Right renal pelvis (tissue), 4 donors: ENCODE measurements at places on chromosomes 7 and 10. TPM values are rescaled to one million over a fixed set of nuclear protein-coding genes. Genes with fewer than 3 reads are reported as not detected.

- DNase-seq, result no peak
These were observed 877.6 kb upstream of the AUTS2 start for GRCh38 chr7:68720697-68721096.

NCF1 gene
- polyA plus RNA-seq, result 1.5 TPM

NPC1L1 gene
- polyA plus RNA-seq, result 2.4 TPM

GRCh38 chr7:158063850-158064610 lies 523.6 kb downstream of the PTPRN2 start:
- no peak for DNase-seq

GRCh38 chr10:19500959-19501358 lies 315.3 kb upstream of the PLXDC2 start:
- no peak for DNase-seq

DNA sequence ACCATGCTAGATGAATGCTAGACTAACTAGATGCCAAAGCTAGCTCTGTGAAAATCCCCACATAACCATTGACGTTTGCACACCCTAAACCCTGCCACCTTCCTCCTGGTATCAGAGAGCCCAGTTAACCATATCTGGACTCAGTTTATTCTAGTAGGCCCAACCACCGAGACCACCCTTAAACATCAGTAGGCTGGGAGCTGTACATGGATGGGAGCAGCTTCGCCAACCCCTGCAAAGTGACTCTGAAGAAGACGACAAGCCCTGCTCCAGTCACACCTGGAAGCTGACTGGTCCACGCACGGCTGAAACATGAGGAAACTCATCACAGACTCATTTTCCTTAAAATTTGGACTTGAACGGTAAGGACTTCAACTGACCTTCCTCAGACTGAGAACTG lies 4.4 kb upstream of the CYREN start:
- no peak for DNase-seq

C7orf57 gene
- 0.90 TPM for polyA plus RNA-seq
